CD4-positive, alpha-beta T cell treated with Interleukin-4 for 4 hours (primary cell): ENCODE measurements at places on chromosomes 13 and 19.
A peak's percentile ranks its signal among the peaks of the same experiment; 100 is the strongest.

GRCh38 chr13:79407349-79407979, 1.4 kb upstream of the RBM26 start:
- no peak for DNase-seq

- DNase-seq, result peak; percentile 72
These were observed 55.0 kb upstream of the EEF1AKMT1 start for GRCh38 chr13:20828539-20829364.

GRCh38 chr19:52603558-52604207, 33.6 kb downstream of the ZNF701 start:
- no peak for DNase-seq

- DNase-seq, result no peak
These were observed 17.8 kb downstream of the NFILZ start for GRCh38 chr19:8648240-8648639.

GRCh38 chr13:93244141-93244917, 17.7 kb downstream of the GPC6 start:
- no peak for DNase-seq

GRCh38 chr19:47422417-47423163, 3.3 kb upstream of the MEIS3 start:
- no peak for DNase-seq

GRCh38 chr13:67043901-67044300, 186.2 kb downstream of the PCDH9 start:
- no peak for DNase-seq

DNA sequence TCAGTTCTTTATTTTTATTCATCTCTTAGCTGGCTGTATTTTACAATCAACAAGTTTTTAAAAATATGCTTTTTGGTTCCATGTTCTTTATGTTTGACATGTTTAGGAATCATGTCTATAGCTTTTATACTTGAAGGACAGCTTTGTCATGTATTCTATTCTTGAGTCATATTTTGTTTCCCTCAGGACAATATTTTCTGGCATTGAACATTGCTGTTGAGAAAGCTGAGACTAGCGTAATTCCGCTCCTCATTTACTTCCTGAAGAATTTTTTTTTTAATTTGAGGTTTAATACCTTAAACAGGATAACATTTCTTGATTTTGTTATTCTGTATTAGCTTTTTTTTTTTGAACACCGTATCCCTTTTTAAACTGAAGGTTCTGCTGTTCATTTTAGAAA, 53.2 kb downstream of the RB1 start:
- DNase-seq, result no peak

GRCh38 chr13:50712881-50713280, 130.6 kb downstream of the DLEU7 start:
- DNase-seq, result no peak
